GM12865 (cell line): ENCODE measurements at places on chromosomes 12 and 14.

DNA sequence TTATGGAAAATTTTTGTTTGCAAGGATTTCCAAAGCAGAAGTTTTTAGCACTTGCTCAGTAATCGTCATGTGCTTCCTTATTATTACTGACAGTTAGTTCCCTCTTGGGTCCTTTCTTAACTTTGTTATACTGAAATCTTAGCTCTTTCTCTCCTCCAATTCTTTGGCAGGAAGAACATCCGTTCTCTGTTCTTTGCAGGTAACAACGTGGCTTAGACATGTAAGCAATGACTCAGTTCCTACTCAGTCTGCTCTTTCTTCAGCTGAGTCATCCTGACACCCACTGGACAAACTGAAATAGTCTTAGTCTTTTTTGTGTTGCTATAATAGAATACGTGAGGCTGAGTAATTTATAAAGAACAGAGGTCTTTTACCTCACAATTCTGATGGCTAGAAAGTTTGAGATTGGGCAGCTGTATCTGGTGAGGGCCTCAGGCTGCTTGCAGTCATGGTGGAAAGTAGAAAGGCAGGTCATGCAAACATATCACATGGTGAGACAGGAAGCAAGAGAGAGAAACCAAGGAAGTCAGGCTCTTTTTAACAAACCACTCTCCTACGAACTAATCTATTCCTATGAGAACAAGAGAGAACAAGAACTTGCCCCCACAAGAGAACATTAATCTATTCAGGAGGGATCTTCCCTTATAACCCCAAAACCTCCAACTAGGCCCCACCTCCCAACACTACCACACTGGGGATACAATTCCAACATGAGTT is 49.2 kb downstream of the TESPA1 start:
- peak; percentile 81 for DNase-seq

DNA sequence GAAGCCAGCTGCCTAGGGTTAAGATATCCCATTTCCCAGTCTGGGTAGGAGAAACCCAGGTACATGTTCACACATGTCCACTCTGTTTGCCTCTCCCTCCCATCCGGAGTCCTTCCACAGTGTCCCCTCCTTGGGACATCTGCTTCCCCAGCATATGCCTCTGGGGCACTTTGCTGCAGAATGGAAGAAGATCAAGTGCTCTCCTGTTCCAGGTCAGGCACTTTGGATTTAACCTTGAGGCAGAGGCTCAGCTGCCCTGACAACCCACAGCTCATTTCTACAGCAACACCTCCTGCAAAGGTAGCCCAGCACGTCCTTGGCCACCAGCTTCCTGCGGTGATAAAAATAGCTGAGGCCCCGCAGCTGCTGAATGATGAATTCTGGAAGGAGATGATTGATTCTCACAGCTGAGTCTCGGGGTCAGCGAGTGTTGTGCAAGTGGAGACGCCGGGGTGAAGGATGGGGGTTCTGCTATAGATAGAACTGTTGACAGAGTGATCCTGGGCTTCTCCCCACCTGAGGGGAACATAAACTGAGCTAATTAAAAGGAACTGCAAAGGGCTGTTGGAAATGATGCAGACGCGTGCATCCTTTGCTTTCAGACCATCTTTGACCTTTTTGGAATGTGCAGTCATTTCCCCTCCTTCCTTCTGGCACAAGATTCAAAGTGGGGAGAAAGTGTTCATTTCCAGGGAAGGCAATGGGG is 145.0 kb downstream of the SLC38A6 start:
- DNase-seq = no peak

- DNase-seq = no peak
These were observed 139.7 kb downstream of the TTLL5 start for GRCh38 chr14:75800792-75801191.

GRCh38 chr12:92574911-92575570 is 127.7 kb upstream of the PLEKHG7 start:
- no peak for DNase-seq

DNA sequence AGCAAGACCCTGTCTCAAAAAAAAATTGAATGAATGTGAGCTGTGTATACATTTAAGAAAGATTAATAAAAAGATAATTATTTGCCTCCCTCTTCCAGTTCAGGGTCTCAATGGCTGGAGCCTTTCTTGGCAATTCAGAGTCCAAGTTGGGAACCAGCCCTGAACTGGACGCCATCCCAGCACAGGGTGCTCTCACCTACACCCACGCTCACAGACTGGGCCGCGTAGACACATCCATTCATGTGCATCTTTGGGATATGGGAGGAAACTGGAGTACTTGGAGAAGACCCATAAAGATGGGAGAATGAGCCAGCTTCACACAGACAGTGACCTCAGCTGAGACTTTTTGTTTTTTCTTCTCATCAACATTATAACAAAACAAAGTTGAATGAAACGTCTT is 6.5 kb downstream of the MAPK1IP1L start:
- no peak for DNase-seq

- peak; percentile 98 for DNase-seq
These were observed at the start of gene TRAFD1 for GRCh38 chr12:112125250-112125999. TSS of gene TRAFD1 (plus strand) at chr12:112125560. CDS start at chr12:112130523, 4,963 bp downstream.

- DNase-seq = peak; percentile 89
These were observed 277.9 kb downstream of the SSPN start for GRCh38 chr12:26473291-26473690.

DNA sequence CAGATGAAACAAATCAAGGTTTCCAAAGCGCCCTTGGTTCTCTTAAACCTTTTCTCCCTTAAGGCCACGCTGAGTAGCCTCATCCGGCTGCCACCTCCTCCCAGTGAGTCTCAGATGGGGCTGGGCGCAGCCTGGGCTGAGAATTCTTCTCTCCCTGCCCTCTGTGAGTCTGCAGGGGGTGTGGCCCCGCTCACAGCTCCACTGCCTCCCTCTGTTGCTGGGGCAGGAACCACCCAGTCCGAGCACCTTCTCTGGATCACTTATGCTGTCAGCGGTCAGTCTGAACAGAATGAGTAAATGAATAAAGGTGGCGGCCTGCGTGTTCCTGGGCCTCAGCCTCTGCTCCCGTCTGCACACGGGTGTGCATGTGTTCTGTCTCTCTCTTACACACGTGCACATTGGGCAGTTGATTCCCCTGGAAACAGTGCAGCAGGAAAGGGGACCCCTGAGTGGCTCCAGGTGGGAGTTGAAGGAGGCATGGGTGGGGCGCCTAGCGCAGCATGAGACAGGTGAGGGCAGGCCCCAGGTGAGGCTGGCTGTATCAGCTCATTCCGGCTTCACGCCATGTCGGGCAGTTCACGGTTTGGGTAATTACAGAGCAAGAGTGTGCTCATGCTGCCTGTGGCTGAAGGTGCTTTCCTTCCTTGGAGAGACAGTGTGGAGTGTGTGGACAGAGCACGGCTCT is 4.3 kb downstream of the PAPLN start:
- no peak for DNase-seq

GRCh38 chr12:22796941-22797630 is 172.1 kb downstream of the ETNK1 start:
- no peak for DNase-seq

GRCh38 chr12:20269337-20270067 is 98.8 kb upstream of the PDE3A start:
- DNase-seq = no peak

GRCh38 chr12:101806265-101806664 is 24.5 kb downstream of the GNPTAB start:
- no peak for DNase-seq

DNA sequence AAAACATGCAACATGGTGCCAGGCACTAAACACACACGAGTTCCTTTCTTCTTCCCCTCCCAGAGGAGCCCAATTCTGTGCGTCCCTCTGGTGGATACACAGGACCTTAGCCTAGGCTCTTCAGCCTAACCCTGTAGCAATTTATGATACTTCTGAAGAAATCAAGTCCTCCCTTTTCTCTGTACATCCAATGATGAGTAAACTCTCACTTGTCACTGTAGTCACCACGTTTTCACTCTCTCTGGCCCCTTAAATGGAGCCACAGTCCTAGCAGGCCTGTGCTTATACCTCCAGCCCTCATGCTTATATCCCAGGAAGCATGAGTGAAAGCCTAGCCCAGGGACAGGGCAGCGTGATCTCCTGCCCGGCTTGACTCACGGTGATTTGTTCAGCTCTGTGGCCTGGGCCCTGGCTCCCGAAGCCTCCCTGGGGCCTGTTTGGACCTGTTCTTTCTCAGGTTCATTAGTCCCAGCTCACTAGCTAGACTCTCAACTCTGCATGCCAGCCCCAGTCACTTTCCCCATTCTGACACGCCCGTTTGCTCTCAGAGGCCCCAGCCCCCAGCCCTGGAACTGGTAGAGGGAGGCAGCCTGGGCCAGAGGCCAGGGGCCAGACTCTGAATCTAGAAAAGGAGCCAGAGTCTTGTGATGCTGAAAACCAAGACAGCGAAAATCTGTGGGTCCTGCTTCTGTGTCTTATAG is 24.1 kb upstream of the PLEKHG3 start:
- DNase-seq = peak; percentile 9

DNA sequence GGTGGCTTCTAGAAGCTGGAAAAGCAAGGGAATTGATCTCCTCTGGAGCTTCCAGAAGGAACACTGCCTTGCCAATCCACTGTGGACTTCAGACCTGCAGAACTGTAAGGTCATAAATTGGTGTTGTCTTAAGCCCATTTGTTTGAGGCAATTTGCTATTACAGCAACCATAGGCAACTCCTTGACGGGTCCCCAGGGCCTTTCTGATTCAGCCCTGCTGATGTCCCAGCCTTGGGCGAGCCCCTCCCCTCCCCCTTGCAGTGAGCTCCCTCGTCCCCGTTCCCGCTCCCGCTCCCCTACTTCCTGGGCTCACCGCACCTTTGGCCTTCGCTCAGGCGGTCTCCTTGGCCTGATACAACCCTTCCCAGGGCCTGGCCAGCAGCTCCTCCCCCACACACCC is 18.9 kb upstream of the DIO3 start:
- DNase-seq = no peak

DNA sequence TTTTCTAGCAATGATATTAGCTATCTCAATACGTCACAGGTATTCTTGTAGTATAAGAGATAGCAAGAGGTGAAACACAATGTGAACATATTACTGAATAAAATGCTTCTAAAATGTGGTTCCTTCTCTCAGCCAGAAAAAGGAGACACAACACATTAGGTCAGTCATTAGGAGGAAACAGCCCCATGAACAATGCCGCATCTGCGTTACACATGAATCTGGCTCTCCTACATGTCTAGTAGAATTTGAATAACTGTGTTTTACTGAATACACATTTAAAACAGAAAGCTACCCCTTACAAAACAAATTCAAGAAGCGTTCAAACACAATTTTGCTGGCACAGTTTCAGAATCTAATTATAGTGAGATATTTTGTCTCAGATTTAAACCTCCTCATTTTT is 51.6 kb downstream of the EFCAB11 start:
- no peak for DNase-seq

DNA sequence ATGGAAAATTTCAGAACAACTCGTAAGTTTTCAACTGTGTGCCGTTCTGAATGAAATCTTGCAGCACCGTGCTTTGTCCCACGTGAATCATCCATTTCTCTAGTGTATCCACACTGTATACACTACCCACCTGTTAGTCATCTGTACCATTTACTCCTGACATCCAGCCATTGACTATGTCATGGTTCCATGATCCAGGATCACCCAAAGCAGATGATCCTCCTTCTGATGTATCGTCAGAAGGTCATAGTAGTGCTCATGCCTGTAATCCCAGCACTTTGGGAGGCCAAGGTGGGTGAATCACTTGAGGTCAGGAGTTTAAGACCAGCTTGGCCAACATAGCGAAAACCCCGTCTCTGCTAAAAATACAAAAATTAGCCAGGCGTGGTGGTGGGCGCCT is 122.9 kb downstream of the PPHLN1 start:
- DNase-seq = no peak

DNA sequence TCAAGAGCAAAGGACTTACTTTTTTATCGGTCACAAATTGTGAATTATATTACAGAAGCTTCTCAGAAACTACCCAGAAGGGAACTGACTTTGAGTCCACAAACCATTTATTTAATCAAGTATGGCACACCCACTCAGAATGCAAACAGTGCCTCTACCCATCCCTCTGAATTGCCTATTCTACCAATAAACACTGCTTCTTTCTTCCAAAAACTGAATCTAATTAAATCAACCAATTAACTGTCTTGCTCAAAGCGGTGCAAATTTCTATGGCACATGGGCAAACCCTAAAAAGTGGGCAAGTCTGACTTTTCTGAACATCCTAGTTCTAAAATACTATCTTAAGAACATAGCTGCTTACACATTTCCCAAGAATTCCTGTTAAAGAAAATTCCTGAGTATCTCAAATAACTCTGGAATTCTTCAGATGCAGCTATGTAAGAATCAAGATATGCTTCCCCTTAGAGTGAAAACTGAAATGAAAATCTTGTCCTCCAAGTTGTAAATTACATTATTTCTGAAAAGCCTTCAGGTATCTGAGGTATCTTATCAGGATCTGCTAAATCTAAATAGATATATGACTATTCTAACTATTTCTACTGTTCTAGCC is 4.3 kb downstream of the SPTLC2 start:
- DNase-seq = no peak

GRCh38 chr12:65335021-65335714 is 56.7 kb downstream of the MSRB3 start:
- DNase-seq = no peak

DNA sequence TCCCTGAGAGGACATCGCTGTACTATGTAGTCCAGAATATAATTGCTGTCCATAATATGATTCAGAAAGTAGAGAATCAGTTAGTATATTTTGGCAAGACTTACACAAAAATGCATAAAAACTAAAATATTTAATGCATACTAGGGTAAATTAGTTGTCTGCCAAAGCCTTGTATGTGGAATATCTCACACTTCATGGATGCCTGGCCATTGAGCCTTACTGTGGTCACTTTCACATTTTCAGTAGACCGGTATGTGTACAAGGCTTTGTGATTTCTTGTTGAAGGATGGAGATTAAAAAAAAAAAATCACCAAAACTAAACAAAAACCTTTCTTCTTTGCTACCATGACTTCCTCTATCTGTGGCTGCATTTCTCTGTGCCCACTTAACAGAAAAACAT is 197.3 kb upstream of the DDHD1 start:
- DNase-seq = no peak

DNA sequence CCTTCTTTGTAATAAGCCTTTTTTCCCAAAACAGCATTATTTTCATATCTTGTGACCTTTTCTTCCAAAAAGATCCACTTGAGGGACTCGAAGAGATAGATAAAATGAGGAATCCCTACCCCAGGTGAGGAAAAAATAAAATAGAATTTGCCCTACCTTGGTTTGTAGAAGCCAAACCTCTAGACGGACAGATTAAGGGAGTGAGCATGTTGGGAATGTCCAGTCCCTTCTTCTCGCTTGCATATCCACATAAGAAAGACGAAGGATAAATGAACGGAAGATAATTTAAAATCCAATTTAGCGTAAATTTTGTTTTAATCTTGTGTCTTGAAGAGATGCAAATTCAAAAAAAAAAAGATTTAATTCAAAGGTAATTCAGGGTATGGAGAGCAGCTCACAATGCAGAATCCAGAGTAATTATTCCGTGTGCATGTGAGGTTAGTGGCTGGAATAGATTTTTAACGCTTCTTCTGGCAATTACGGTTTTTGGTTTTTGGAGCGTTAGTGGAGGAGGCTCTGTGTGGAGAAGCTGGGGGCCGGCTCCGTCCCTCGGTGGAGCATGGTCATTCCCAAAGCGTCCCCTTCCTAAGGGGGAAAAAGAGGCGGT is 1.5 kb downstream of the GRIN2B start:
- no peak for DNase-seq
